NCI-H1092 (cell line): ENCODE measurements at places on chromosomes 7 and 10.

GRCh38 chr10:114315566-114316420 is 76.7 kb downstream of the VWA2 start:
- no peak for DNase-seq

DNA sequence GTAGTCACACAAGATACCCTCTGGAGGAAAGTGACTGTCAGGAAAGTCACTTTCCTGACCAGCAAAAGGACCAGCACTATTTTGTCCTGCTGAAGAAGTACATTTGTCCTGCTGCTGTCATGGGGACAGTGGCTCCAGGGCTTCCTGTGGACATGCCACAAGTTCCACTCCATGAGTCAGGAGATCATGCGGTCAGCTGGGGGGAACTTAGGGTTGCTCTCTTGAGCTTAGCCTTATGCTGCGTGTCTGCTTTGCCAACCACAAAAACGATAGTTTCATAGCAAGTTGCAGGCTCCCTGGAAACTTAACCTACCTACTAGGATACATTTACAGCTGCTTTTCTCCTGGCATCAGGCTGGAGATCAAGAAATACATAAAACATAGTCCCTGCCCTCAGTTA is 19.8 kb upstream of the ALOX5 start:
- DNase-seq = no peak

DNA sequence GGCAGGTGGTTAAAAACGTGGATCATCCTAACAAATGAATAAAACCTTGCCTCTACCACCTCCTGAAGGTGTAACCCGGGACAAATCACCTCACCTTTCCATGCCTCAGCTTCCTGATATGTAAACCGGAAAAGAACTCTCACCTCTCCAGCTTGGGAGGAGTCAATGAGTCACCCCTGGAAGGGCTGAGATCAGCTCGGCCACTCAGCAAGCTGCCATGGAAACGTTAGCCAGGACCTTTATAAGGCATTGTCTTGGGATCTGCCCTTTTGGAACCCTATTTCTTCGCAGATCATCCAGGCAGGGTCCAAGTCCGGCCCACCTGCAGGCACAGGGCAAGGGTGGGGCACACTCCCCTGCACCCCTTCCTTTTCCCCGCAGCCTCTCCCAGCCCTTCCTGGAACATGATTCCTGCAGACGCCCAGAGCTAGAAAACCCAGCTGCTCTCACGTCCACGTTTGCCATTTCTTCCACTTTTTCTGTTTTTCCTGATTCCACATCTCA is 81.6 kb upstream of the PFKP start:
- peak; percentile 25 for DNase-seq

DNA sequence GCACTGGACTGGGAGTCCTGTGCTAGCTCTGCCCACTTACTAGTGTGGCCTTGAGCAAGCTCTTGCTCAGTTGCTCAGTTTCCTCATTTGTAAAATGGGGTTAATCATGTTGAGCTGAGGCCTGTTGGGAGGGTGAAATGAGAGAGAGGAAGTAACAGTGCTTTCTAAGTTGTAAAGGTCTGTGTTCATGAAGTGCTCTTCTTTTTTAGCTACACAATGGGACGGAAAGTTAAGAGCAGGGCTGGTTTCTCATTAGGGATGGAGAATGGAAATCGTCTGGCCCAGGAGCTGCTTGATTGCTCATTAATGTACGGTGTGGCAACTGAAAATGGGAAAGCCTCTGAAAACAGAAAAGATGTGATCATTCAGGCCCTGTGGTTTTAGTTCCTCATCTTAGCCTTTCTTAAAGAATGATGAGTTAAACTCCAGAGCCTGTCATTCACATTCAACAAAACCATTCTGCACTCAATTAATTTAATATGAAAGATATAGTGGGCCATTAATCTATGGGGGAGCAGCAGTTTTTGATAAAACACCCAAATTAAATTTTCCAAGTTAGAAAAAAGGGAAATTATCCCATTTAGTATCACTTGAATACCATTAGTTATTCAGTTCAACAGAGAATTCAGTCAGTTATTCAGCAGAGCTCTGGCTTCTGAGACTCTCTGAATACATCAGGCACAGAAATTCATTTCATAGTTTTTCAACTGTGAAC is 60.5 kb downstream of the SH2D4B start:
- no peak for DNase-seq

DNA sequence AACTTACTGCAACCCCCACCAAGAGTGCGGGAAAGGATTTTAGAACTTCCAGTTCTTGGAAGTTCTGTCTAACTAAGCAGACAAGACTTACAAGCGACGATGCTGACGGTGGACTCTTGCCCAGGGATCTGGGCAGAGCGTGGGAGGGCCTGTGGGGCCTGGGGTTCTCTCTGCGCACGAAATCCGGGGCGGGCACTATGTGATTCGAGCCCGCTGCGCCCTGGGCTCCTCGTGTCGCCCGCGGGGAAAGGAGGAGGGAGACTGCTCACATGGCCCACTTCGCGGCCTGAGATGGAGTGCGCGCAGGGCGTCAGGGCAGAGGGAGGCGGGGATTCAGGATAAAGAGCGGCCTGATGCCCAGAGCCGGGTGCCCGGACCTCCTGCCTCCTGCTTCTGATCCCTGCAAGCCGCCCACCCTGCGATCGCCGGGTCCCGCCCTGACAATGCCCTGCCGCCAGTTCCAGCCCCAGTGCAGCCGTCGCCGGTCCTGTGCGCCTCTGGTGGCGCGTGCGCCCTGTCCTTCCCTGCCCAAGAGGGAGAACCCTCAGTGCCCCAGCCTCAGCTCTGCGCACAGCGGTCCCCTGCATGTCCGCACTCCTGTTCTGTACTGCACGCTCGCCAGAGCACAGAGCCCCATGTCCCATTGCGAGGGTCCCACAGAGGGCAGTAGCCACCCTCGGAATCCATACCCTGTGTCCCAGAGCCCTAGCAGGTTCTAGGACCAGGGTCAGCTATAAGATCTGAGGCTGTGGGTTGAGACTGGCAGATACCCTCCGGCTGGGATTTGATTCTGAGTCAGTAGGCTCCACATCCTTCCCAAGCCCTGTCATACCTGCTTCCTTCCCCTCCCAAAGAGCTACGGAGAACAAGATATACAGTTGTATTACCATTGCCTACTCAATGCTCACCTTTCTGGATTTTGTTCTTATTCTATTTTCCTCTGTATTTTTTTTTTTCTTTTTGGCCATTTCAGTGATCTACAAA is 99.4 kb upstream of the TMEM106B start:
- DNase-seq = peak; percentile 71

- peak; percentile 67 for DNase-seq
Measured at GRCh38 chr7:137820156-137820555, 26.6 kb downstream of the DGKI start.

DNA sequence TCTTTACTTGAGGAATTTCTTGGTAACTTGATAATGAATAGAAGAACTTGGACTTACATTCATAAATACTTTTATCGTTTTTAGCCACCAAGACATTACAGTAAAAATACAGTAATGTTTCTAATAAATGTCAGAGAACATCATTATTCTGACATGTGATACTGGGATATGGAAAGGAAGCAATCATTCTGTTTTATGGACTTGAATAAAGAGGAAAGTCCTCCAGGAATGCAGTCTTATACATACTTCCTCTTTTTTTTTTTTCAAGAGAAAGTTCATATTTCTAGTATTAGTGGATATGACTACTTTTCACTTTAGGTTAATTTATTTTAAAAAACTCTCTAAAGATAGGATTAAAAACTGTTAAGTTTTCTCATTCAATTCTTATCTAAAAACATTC is 220.0 kb upstream of the SEMA3C start:
- DNase-seq = no peak

GRCh38 chr10:113858541-113858940 is 4.1 kb downstream of the NHLRC2 start:
- no peak for DNase-seq

- DNase-seq = no peak
Measured at GRCh38 chr7:116551692-116552091, 26.9 kb downstream of the CAV1 start.

DNA sequence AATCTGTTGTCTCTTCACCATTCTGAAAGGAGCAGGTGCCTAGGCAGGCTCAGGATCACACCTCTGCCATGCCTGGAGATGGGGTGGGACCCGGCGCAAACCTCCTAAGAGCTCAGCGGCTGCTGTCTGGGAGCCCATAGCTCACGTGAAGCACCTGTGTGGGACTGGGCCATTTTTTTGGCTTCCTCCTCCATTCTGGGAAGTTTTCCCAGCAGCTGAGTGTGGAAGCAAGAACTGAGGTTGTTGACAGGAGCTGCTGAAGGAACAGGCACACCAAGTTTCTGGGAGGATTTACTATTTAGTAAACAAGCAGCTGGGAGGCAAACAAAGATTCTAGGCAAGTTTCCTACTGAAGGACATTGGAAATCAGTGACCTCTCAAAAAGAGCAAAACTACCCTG is 77.3 kb downstream of the FAM13C start:
- DNase-seq = no peak

DNA sequence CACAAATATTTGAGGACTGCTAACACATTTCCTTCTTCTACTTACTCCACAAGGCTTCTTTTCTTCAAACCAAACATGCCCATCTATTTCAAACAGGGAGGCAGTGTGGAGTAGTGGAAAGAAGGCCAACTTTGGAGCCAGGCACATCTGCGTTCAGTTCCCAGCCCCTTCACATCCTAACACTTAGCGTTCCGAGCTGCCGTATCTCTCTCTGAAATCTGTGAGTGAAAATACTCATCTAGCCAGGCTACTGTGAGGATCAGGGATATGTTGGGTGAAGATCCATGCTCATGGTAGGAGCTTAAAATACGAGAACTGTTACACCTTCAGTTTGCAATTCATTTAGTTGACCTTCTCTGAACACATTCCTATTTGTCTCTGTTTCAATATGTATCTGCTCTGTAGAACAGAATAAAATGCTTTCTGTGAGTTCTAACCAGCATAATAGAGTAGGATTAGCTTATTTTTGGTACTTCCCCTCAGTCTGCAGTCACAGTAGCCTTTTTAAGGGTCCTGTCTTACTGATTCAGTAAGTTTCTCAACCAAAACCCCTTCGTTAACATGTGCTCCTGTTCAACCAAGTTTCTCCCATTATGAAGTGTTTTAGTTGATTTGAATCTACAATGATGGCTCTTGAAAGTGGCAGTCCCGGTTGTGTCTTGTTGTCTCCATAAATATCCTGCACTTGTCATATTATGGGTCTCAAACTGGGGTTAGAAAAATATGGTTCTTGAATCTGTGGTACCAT is 3.3 kb upstream of the MEST start:
- no peak for DNase-seq

DNA sequence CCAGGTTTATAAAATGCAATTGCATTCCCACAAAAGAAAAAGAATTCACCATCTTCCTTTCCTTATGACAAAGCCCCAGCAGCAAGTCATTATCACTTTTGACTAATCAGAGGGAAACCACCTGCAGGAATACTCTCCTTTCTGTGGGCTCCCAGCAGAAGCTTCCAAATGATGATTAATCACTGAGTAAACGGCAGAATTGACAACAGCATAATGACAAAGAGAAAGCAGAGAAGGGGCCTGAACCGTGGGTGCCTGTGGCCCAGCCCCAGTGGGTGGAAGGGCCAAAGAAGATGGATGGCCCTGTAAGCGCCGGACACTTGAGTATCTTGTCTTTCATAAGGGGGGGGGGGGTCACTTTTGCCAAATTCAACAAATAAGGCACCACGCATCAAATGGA is 152.4 kb upstream of the NRBF2 start:
- DNase-seq = no peak

DNA sequence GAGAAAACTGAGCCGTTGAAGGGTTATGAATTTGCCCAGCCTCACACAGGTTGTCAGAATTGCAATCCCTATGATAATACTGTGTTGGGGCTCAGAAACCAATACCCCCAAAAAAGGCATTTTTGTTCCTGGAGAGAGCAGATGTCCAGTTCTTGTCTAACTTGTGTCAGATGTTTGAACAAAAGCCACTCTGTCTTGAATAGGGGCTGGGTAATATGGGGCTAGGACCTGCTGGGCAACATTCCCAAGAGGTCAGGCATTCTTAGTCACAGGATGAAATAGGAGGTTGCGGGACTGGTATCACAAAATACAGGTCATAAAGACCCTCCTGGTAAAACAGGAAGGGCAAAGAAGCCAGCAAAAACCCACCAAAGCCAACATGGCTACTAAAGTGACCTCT is 482.1 kb downstream of the IPMK start:
- no peak for DNase-seq

- no peak for DNase-seq
Measured at GRCh38 chr7:24419077-24419476, 135.1 kb downstream of the NPY start.

- DNase-seq = no peak
Measured at GRCh38 chr7:123876557-123877256, 31.7 kb downstream of the HYAL4 start.

GRCh38 chr10:70190581-70190980 is 20.3 kb upstream of the SAR1A start:
- no peak for DNase-seq

DNA sequence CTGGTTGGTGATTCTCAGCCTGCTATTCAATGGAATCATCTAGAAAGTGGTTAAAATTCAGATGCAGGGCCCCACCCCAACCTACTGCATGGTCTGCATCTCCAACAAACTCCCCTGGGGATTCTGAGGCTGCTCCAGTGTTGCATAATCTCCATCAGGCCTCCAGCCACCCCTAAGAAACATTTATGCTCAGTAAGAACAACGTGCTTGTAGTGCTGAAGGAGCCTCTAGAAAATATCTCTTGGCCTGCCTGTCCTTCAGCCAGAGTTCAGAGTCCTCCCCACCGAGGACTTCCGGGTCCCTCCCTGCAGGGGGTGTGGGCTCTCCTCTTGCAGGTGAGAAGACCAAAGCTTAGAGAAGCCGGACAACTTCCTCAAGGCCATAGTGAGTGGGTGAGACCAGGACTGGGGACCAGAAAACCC is 159.8 kb downstream of the SH3PXD2A start:
- no peak for DNase-seq

DNA sequence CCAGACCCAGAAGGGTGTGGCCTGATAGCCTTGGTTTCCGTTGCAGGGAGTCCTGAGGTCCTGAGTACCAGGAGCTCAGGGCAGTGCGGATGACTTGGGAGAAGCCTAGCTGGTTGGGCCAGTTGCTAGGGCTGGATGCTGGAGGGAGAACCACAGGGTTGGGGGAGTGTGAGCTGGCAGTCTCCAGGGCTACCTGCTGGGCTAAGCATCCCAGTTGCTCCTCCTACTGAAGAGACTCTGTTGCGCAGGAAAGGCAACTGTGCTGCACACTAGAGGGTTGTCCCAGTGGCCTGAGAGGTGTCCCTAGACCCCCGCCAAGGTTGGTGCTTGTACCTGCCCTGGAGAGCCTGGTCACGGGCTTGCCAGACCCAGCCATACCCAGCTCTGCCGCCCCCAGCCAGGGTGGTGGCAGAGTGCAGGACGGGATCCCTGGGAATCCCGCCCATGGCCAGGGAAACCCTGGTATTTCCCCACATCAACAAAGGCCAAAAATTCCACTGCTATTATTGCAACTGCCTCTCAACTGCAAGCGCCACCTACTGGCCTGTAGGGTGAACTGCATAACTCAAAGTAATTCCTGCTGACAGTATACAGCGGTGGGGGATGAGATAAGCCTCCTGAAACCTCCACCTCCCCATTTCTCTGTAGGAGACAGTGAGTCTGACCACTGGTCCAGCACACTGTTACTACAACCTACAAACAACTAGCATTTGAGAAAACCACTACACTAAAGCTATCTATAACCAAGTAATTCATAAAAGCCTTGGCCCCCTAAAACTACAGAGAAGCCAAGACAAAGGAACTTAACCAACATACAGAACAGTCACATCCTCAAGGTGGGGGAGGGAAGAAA is 67.6 kb upstream of the DDC start:
- peak; percentile 40 for DNase-seq
